ENCODE measurements at places on chromosomes 5 and 9. TPM values are rescaled to one million over a fixed set of nuclear protein-coding genes. Genes with fewer than 3 reads are reported as not detected.

Gene SPAAR
- total RNA-seq, result 0.72 TPM

Gene DOCK2
- total RNA-seq, result 6.2 TPM

Gene SHB
- 9.4 TPM for total RNA-seq

Gene SOX30
- total RNA-seq, result under 0.01 TPM

Gene PCDHB15
- 1.1 TPM for total RNA-seq

Gene DNM1
- 3.6 TPM for total RNA-seq

Gene HSPB3
- not detected for total RNA-seq

Gene DNAJC18
- total RNA-seq, result 16.3 TPM

Gene NME5
- 5.9 TPM for total RNA-seq

Gene GRIA1
- total RNA-seq, result 0.29 TPM

Gene MAMDC2
- total RNA-seq, result 1.5 TPM

Gene PTPRD
- 23.9 TPM for total RNA-seq

Gene KIF24
- total RNA-seq, result 1.8 TPM

Gene UBLCP1
- 36.9 TPM for total RNA-seq

Measured in osteoblast (primary cell).